ENCODE measurements at places on chromosomes 4 and X.

DNA sequence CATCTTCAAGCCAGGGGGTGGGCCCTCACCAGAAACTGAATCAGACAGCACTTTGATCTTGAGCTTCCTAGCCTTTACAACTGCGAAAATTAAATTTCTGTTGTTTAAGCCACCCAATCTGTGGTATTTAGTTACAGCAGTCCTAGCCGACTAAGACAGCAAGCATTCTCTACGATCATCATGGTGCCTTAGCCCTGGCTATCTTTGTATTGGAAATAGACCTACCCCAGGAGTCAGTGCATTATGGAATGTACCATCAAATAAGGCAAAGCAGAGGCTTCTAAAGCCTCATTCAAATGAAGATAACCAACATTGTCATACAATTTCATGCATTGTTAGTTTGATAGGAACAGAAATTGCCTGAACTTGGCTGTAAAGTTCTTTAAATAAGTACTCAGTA is 75.0 kb downstream of the PARM1 start:
- no peak for DNase-seq

DNA sequence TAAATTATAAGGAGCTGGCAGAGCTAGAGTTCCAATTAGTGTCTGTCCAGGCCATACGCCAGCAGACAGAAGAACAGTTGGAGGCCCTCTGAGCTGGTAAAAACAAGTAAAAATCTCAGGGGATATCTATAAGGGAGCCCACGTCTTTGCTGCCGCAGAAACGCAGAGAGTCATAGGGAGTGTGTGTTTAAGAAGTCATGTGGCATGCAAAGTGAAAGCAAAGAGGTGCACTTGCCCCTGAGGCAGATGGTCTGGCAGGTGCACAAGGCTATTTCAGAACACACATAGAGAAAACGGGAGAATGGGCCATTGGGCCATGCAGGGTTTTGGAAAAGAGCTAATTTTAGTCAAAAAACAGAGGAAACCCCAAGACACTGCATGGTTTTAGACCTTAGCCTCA is 92.7 kb downstream of the NAP1L3 start:
- no peak for DNase-seq

- DNase-seq: no peak
Measured at GRCh38 chrX:9942086-9942485, 25.1 kb upstream of the CLDN34 start.

- no peak for DNase-seq
Measured at GRCh38 chrX:9339603-9340491, 125.0 kb upstream of the TBL1X start.

DNA sequence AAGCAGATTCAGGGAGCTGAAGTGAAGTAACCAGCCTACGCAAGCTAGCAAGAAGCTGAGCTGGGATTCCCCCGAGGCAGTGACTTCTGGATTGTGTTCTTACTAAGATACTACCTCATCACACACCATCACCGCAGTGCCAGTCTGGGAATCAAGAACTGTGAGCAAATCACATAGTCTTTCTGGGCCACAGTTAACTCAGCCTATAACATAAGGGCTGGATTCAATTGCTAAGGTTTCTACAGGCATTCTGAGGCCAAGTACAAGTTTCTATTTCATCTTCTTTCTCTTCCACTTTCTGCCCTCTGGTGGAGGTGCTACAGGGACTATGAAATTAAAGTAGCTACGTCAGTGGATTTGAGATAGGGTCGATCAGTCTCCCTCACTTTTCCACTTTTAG is 1.4 kb upstream of the CORIN start:
- no peak for DNase-seq

DNA sequence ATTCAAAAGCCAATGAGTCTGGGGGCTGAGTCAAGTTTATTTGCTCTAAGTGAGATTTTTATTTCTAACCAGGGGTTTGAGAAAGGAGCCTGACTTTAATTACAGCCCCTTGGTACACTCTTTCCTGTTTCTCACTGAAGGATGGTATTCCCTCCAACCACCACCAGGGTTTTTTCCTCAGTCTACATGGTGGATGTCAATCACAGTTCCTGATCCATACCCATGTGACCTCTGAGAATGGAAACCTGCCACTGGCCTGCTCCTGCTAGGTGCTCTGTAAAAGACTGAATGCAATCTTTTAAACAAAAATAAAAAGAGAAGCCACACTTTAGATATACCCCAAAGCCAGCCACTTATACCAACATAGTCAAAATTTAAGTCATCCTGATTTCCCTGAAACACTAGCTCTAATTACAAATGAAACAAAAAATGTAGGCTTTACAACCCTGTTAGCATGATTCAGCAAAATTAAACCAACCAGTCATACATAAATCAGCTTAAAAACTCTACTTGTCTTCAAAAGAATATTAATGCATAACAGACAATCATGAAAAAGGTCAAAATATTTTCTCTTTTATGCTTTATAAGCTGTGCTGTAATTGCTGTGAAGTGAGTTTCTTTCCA is 112.1 kb upstream of the NWD2 start:
- no peak for DNase-seq

- no peak for DNase-seq
Measured at GRCh38 chr4:15427161-15427560, 672 bp upstream of the C1QTNF7 start.

GRCh38 chr4:73421708-73422457 is 14.1 kb upstream of the AFP start:
- DNase-seq: no peak

- DNase-seq: no peak
Measured at GRCh38 chrX:147570483-147570882, 341.2 kb upstream of the FMR1 start.

- no peak for DNase-seq
Measured at GRCh38 chr4:19944251-19944650, 307.5 kb upstream of the SLIT2 start.
